ENCODE measurements at places on chromosomes 12 and 14.

DNA sequence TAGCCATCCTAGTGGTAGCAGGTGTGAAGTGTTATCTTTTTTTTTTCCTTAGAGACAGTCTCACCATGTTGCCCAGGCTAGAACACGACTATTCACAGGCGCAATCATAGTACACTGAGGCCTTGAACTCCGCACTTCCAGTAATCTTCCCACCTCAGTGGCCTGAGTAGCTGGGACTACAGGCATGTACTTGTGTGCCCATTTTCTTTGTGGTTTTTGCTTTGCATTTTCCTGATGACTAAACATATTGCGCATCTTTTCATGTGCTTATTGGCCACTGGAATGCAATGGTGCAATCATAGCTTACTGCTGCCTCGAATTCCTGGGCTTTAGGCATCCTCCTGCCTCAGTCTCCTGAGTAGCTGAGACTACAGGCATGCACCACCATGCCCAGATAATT, 33.3 kb upstream of the GCH1 start:
- DNase-seq = no peak

GRCh38 chr14:25231004-25231403, 181.1 kb upstream of the STXBP6 start:
- no peak for DNase-seq

DNA sequence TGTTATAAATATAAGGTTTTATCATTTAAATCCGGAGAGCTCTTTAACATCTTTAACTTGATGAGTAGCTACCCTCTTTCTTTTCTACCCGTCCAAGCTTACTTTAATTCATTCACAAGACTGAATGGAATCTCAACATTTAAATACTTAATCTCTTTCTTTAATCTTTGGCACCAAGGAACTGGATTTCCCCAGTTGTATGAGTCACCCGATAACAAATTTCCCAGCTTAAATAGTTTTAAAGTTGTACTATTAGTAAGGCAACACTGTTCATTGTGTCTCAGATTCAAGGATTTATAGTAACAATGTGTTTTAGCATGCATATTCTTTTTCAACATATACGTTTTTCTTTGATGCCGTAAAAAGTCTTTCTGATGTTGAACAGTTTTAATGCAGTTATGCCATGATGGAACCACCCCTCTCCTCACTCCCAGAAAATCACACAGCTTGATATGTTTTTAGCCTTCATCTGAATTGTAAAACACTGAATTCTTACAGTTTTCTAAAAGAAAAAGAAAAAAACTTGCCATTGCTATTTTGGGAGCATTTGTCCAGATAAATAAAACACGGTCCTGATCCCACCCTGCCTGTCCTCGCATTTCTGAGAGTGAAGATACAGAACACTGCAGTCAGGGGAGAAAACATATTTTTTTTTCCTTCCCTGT, 16.0 kb upstream of the LRP6 start:
- DNase-seq = no peak

GRCh38 chr12:32586390-32586789, 92.7 kb upstream of the DNM1L start:
- DNase-seq = peak; percentile 88

DNA sequence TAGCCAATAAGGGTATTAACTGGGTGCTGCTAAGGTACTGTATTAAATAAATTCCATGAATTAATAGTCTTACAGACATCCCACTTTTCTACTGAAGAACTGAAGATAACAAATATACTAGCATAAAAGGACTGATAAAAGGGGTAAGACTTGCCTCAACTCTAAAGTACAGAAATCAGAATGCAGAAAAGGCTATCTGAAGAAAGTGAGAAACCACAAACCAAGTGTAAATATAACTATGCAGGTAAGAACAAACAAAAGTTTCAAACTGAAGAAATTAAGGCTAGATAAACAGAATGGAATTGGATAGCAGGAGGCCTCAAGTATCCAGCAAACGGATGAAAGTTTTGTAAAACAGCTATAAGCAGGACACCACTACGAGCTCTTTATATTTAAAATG, 29.5 kb downstream of the YAF2 start:
- no peak for DNase-seq

DNA sequence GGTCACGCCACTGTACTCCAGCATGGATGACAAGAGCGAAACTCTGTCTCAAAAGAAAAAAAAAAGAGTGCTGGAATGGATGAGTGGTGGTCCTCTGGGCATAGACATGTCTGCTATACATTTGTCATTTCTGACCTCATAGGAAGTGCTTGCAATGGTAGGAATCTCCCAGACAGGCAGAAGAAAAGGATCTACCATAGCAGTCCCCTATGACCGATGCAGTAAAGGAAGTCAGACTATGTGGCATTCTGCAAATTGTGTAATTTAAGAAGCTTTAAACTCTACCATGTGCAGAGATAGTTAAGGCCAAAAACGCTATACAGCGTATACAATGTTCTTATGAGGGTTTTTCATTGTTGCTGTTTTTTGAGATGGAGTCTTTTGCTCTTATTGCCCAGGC, 24.7 kb upstream of the RAP1B start:
- DNase-seq = no peak

GRCh38 chr12:57548488-57548887, 1.4 kb upstream of the KIF5A start:
- no peak for DNase-seq

GRCh38 chr12:87112571-87113345, 856.6 kb upstream of the MGAT4C start:
- no peak for DNase-seq

GRCh38 chr14:26597589-26598080, at the start of gene NOVA1:
NOVA1 (minus strand) TSS chr14:26598033; CDS start chr14:26597436, 597 bp downstream.
- no peak for DNase-seq

DNA sequence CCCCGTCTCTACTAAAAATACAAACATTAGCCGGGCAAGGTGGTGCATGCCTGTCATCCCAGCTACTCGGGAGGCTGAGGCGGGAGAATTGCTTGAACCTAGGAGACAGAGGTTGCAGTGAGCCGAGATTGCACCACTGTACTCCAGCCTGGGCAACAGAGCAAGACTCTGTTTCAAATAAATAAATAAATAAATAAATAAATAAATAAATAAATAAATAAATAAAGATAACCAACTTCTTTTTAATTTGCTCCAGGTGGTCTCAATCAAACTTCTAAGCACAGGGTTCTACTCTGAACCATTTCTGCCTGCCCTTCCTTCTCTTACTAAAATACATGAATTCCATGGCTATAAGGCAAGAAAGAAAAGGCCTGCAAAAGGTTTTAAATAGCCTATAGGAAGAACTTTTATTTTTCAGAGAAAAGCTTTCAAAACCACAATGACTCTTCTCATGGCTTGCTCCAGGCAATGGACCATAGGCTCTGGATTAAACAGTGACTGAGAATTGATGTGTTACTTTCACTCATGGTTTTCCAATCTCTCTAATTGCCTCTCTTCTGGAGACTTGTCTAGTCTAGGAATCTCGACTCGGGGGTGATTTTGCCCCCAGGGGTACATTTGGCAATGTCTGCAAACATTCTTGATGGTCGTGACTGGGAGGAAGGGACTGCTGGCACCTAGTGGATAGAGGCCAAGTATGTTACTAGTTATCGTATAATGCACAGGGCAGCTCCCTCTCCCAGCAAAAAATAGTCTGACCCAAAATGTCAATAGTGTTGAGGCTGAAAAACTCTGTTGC, 14.4 kb downstream of the IGF1 start:
- DNase-seq = no peak

DNA sequence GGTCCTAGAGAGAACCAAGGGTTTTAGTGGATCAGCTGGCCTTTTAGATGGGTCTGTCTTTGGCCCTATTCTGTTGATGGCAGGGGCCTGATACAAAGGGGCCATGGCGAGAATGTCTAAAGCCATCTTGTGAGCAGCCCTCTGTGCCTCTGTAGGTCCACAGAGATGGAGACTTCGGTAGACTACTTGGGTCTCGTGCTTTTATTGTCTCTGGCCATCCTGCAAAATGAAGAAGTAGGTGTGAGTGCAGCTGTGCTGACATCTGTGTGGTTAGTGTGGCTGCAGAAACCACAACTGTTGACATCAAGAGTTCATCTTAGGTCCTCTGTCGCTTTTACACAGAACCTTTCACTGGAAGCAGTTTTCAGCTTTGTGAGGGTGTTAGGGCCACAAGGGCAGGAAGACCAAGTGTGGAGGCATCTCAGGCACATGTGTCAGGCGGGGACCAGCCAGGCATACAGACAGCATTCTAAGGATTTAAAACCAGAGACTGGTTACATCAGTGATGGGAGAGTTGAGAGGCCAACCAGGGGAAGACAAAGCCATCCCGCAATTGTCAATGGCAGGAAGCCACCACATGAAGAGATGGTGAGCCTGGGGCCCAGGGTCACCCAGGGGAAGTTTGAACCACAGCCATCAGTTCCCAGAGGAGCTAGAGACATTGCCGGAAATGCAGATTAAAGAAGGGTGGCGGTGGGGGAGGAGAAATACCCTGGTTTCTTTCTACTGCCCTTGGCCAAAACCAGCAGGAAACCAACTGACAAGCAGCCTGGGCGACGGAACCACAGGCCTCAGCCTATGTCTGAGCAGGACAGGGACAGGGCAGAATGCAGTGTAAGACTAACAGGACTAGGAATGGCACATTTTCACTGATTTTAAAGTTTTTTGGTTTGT, 13.0 kb upstream of the TPCN1 start:
- no peak for DNase-seq
